ENCODE measurements at places on chromosomes 12 and 14.

GRCh38 chr14:72155379-72155993, 223.3 kb downstream of the RGS6 start:
- DNase-seq: no peak

GRCh38 chr12:101939856-101940265, 62.5 kb downstream of the DRAM1 start:
- peak; percentile 15 for DNase-seq

GRCh38 chr12:48996794-48997718, 2.1 kb downstream of the DDN start:
- DNase-seq: peak; percentile 72

- peak; percentile 37 for DNase-seq
Observed at GRCh38 chr14:71855399-71856036, 76.7 kb upstream of the RGS6 start.

DNA sequence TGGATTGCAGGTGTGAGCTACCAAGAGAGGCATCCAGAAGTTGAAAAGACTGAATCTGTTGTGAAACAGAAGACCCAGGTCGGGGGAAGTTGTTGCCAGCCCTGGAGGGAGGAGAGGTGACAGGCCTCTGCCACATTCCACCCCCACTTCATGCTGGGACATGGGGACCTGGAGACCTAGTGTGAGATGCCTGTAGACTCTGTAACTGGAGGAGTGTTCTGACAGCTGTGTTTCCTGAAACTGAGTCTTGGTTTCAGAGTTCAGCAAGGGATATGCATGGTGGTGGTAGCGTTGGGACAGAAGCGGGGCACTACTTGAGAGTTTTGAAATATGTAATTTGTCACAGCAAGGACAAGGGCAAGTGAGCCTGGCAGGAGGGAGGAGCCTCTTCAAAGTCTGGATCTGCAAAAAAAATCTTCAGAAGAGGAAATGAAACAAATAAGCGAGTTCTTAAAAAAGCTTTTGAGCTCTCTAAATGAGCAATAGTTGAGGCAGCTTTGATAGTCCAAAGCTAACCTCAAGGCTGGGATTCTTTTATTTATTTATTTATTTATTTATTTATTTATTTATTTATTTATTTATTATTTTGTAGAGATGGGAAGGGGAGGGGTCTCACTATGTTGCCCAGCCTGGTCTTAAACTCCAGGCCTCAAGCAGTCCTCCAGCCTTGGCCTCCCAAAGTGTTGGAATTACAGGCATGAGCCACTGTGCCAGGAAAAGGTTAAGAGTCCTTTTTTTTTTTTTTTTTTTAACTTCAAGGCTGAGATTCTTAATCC, 58.9 kb upstream of the EEA1 start:
- DNase-seq: no peak

GRCh38 chr14:72892879-72893635, 844 bp downstream of the DPF3 start:
- peak; percentile 14 for DNase-seq

GRCh38 chr12:108865169-108865568, 7.8 kb upstream of the SSH1 start:
- DNase-seq: no peak

DNA sequence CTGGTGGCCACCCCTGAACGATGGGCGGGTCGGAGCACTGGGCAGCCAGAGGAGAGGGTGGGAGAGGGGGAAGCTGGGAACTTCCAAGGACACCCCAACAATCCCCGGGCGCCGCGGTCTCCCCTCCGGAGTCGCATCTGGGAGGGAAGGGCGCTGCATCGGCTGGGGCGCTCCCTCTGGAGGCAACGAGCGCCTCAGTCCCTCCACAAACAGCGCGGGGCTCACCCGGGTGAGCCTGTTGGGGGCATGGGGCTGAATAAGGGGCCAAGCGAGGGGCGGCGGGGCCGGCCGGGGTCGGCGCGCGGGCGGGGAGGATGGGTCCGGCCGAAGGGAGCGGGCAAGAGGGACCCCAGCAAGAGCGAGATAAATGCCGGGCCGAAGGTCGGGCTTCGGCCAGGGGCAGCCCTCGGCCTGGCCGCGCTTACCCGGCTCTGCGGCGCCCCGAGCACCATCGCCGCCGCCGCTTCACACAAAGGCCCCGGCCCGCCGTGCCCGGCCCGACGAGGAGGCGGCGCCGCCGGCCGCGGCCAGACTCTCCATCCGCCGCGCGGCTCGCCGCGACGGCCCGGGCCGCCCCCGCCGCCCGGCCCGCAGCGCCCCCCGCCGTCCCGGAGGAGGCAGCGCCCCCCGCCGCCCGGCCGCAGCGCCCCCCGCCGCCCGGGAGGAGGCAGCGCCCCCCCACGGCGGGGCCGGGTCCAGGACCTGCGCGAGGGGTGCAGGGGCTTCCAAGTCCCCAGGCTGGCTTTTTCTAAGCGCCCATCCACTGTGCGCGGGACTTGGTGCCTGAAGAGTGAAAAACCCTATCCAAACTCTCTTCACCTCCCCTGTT, at the start of gene ZBTB39:
Gene ZBTB39 (minus strand): TSS at position 567 of the 829 bp plus-strand sequence. CDS start 1,629 bp downstream, outside the sequence.
- peak; percentile 45 for DNase-seq

- no peak for DNase-seq
Observed at GRCh38 chr14:102225386-102225785, 79.6 kb downstream of the MOK start.

GRCh38 chr14:105863296-105864108, 337.1 kb downstream of the TMEM121 start:
- no peak for DNase-seq

DNA sequence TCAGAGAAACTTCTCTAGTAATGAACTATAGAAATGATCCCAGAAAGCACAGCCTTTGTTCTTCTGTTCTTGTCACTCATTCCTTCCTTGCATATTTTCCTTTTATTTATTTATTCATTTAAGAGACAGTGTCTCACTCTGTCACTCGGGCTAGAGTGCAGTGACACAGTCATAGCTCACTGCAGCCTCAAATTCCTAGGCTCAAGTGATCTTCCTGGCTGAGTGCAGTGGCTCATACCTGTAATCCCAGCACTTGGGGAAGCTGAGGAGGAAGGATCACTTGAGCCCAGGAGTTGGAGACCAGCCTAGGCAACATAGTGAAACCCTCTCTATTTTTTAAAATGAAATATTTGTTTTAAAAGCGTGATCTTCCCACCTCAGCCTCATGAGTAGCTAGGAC, 11.5 kb downstream of the TECPR2 start:
- no peak for DNase-seq

DNA sequence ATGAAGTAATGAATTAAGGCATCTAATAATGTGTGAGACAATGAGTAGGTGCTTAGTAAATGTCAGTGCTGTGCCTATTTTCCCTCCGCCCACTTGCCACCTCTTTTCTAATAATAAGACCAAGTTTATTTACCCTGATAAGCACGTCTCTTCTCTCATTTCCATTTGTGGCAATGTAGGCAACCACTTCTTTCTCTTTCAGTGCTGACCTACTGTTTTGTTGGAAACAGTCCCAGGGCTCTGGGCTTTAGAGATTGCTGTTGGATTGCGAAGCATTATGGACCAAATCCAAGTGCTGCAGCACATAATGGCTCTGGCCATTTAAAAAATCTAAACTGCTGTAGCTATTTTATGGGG, 141.3 kb upstream of the PLEKHG7 start:
- DNase-seq: no peak

DNA sequence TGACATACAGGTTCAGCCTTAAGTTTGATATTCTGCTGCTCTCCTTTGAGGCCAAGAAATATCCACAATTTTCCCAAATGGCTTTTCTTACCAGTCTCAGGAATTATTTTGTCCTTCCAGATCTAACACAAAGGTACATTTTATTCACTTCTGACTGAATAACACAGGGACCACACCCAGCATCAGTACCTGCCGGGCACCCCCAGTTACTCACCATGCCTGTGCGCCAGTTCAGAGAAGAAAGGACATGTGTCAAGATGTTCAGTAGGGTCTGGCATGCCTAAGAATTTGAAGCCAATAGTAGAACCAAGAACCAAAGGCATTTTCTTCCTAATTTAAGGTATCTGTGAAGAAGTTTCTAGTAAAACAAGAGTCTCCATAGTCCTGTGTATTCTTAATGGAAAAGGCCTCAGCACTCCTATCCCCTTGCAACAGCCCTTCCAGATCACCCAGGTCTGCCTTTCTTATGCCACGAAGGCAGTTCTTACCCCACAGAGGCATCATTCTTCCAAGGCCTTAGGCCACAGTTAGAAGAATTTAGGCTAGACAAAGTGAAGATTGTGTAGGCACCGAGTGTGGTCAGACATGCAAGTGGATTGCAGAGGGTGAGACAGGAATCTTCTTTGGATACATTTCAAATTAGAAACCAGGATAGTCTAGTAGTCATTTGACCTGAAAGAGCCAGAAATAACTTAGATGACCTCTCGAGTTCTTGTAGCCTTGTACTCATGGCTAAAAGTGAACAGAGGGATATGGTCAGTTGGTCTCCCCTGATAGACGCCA, 140.1 kb upstream of the HIF1A start:
- DNase-seq: no peak

- no peak for DNase-seq
Observed at GRCh38 chr12:115957686-115958290, 319.7 kb downstream of the MED13L start.

- DNase-seq: no peak
Observed at GRCh38 chr12:68291396-68292036, 38.1 kb upstream of the IL22 start.
